BJ (cell line): ENCODE measurements at places on chromosomes 13 and 19.

GRCh38 chr13:50152655-50153309 lies 137.5 kb downstream of the KCNRG start:
- no peak for DNase-seq

GRCh38 chr13:77001963-77002587 lies 10.2 kb downstream of the CLN5 start:
- DNase-seq, result no peak

DNA sequence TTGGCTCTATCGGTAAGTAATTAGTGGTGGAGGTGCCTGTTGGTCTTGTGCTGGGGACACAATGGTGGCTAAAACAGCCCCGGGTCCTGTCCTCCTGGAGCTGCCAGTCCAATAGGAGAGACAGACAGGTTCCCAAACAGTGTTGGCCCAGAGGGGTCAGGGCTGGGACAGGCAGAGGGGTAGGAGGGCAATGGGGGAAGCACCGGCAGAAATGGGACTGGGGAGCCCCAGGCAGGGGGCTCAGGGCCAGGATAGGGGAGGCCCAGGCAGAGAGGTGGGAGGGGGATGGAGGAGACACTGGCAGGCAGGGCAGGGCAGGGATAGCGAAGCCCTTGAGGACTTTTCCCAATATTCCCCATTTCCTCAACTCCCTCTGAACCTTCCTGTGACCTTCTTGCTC lies 2.2 kb upstream of the FBL start:
- no peak for DNase-seq

- no peak for DNase-seq
Observed at GRCh38 chr13:85108356-85108755, 690.9 kb downstream of the SLITRK6 start.

GRCh38 chr13:84640691-84641090 lies 758.4 kb upstream of the SLITRK1 start:
- DNase-seq, result no peak

GRCh38 chr13:24153979-24154701 lies 6.4 kb upstream of the SPATA13 start:
- no peak for DNase-seq

DNA sequence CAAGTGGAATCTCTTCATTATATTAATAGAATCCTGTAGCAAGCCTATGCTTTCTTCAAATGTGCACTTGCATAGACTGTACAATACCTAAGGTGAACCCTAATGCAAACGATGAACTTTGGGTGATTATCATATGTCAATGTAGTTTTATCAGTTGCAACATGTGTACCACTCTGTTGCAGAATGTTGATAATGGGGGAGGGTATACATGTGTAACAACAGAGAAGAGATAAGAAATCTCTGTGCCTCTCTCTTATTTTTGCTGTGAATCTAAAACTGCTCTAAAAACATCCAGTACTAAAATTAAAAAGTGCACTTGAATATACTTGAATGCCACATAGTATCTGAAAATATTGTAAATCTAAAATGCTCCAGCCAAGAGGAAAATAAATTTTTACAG lies 820.8 kb upstream of the MIR17HG start:
- DNase-seq, result no peak

DNA sequence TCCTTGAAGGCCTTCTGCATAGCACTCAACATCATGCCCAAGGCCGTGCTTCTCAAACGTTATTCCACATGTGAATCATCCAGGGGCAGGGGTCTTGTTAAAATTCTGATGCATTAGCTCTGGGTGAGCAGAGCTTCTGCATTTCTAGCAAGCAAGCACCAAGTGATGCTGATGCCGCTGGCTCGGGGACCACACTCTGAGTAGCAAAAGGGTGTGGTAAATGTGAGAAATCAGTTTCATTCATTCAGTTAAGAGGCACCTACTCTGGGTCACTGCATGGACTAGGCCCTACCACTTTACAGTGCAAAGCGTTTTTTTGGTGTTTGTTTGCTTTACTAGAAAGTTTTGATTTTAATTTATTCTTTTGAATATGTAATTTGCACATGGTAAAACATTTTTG lies 7.2 kb downstream of the KRTDAP start:
- DNase-seq, result no peak

GRCh38 chr19:18906605-18907519 lies 10.9 kb upstream of the CERS1 start:
- no peak for DNase-seq

- no peak for DNase-seq
Observed at GRCh38 chr19:18982669-18983068, 41.7 kb upstream of the HOMER3 start.

GRCh38 chr19:18940769-18941627 lies at the start of gene HOMER3:
HOMER3 (minus strand) TSS chr19:18941217; CDS start chr19:18938982, 2,235 bp downstream.
- DNase-seq, result no peak

DNA sequence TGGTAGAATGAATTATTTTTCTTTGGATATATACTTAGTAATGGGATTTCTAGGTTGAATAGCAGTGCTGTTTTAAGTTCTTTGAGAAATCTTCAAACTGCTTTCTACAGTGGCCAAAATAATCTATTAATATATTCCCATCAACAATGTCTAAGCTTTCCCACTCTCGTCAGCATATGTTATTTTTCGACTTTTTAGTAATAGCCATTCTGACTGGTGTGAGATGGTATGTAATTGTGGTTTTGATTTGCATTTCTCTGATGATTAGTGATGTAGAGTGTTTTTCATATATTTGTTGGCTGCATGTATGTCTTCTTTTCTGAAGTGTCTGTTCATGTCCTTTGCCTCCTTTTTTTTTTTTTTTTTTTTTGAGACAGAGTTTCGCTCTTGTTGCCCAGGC lies 90.2 kb upstream of the CSNK1A1L start:
- DNase-seq, result no peak

DNA sequence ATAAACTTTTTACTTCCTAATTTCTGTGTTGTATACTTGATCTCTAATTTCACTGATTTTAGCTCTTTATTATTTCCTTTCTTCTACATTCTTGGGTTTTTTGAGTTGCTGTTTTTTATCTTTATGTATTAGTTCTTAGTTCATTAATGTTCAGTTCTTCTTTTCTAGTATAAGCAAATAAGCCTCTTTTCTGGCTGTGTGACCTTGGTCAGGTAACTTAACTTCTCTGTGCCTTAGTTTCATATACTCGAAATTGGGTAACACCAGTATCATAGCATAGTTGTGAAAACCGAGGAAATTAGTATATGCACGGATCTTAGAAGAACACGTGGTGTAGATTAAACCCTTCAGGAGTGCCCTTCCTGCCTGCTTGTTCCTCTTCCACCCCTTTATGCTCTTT lies 130.2 kb upstream of the C1QTNF9B start:
- DNase-seq, result no peak

DNA sequence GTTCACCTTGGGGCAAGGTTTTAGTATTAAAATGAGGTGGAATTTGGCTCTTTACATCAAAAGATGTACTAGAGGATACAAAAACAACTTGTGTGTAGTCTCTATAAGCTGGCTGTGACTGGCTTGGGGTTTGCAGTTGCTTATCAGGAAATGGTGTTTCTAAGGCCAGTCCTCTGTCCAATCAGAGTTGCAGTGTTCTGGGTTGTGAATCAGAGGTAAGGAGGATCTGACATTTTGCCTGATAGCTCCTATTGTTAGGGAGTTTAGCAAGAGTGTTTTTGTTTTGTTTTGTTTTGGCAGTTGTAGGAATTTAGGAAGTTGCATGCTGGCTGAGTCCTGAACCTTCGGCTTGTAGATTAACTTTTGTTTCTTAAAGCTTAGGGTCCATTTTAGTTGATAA lies 20.1 kb upstream of the ESD start:
- DNase-seq, result no peak

- no peak for DNase-seq
Observed at GRCh38 chr13:27088619-27089018, 83.0 kb downstream of the USP12 start.

DNA sequence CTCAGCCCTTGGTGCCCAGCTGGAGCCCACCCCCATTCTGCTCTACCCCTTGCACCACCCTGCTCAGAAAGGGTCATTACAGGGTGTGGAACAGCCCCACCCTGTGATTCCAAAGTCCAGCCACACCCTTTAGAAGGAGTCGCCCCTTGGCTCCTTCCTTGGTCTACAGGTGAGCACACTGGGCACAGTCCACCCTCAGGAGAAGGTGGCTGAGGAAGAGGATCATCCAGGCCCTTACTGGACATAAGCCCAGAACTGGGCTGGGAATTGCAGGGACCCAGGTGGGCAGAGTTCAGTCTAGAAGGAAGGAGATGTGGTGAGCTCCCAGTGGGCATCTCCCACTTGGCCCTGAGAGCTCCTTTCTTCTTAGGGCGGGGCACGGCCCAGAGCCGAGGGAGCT lies 8.6 kb downstream of the SLC46A3 start:
- no peak for DNase-seq

GRCh38 chr13:109451726-109452125 lies 334.7 kb downstream of the IRS2 start:
- DNase-seq, result no peak

GRCh38 chr13:50707628-50708027 lies 135.9 kb downstream of the DLEU7 start:
- DNase-seq, result no peak

DNA sequence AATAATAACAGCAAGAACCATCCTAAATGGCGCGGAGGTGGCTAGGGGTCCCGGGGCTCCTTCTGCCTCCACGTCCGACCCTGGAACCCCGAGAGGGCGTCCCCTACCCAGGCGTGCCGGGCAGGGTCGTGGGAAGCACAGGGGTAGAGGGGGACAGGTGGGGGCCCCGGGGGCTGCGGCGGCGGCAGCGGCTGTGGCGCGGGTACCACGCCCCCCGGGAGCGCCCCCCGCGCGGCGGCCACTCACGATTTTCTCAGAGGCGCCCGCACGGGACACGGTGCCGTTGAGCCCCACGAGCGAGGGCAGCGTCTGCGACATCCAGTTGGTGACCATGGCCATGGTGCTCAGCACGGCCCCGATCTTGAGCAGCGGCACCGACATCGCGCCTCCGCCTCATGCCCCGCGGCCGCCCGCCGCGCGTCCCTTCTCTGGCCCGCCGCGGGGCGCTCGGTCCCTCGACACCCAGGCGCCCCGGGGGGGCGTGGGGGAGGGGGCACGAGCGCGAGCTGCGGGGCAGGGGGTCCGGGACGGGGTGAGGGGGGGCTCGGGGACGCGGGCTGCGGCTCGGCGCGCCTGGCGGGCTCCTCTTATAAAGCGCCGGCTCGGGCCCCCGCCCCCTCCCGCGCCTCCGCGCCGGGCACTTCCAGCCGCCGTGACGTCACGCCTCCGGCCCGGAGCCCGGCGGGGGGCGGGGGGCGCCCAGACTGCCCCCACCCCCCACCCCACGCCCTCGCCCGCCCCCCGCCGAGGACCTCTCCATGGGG lies 22.9 kb downstream of the OLFM2 start:
- DNase-seq, result no peak

GRCh38 chr13:98984983-98985382 lies 7.1 kb upstream of the DOCK9 start:
- DNase-seq, result no peak

GRCh38 chr13:97004096-97004876 lies 10.0 kb upstream of the OXGR1 start:
- DNase-seq, result no peak

- DNase-seq, result peak; percentile 50
Observed at GRCh38 chr19:33473653-33474305, 47.8 kb downstream of the PEPD start.

- DNase-seq, result no peak
Observed at GRCh38 chr19:6509118-6509971, 7.2 kb upstream of the TUBB4A start.

- no peak for DNase-seq
Observed at GRCh38 chr13:77928909-77929308, 10.3 kb upstream of the EDNRB start.

DNA sequence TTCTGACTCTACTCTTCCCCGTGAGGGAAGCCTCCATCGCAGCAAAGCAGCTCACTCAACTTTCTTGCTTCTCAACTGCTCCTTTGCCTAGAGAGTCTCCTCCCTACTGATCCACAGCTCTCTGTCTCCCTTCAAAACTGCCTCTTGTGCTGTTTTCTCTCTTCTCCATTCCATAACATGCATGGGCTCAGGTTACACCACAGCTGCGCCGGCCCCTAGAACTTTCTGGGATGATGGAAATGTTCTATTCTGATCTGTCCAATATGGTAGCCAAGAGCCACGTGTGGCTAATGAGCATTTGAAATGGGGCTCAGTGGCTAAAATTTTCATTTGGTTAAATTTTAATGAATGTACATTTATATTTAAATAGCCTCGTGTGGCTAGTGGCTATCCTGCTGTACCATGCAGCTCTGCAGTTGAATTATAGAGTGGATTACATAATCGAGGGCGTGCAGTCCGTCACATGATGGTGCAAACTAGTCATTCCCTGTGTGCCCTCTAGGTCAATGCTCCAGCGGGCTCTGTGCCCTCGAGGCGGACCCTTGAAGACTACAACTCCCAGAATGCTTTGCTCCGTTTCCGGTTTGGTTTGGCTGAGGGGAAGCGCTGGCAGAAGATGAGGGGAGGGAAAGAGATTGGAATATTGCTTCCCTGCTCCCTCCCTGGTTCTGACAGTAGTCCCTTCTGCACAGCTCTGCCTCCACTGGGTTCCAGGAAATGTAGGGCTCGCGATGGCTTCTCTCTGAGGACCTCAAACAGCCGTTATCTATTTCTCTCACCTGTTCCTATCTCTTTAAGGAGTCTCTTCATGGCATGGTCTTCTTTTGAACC lies 109.8 kb downstream of the CACNA1A start:
- peak; percentile 21 for DNase-seq

DNA sequence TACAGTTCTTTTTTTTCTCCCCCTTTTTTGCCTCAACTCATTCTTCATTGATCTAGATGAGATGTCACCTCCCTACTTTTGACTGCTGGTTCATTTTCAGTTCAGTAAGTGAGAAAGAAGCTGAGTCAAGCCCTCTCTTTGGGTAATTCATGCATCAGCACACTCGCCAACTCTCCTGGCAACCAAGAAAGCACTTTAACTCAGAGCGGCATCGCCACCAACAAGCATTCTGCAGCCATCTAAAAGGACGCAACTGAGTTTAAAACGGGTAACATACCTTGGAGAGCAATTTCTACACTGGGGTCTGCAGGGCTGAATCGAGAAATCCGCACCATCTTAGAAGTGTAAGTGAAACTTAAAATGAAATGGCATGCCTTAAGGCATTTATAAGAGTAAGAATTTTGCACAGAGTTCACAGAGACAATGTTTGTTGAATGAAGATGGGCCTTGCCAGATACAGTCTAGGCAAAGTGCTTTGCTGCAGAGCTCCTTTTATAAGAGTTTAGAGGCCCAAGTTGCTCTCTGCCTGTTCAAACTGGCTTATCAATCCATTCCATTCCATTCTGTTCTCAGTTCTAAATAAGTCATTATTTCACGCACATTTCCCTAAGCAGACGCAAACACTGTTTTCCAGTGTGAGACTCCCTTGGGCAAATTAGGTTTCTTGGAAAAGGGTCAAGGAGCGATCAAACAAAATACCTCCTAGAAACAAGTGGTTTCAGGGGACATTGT lies 338.0 kb downstream of the ENOX1 start:
- DNase-seq, result no peak

GRCh38 chr13:112877539-112877938 lies 91.5 kb upstream of the MCF2L start:
- DNase-seq, result no peak

DNA sequence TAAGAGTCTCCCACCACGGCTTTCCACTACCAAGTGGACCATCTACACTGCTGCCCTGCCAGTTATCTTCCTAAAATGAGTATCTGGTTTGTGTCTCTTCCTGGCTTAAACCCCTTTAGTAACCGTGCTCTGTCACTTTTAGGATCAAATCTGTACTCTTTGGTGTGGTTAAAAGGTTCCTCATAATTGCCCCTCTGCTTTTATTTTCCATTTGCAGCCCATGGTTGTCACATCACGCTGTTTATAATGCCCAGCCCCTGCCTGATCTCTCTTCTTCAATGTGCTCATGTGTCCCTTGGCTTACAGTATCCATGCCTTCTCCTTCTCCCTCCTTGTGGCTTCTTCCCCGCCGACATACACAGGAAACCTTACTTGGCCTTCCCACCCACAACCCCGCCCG lies 100.1 kb downstream of the DGKH start:
- DNase-seq, result no peak

GRCh38 chr13:112103260-112103838 lies 36.4 kb downstream of the SOX1 start:
- no peak for DNase-seq
